ENCODE measurements at places on chromosomes 1 and 21.
A peak's percentile ranks its signal among the peaks of the same experiment; 100 is the strongest.

GRCh38 chr1:3553940-3554223 lies 57.4 kb downstream of the MEGF6 start:
- DNase-seq, result no peak

DNA sequence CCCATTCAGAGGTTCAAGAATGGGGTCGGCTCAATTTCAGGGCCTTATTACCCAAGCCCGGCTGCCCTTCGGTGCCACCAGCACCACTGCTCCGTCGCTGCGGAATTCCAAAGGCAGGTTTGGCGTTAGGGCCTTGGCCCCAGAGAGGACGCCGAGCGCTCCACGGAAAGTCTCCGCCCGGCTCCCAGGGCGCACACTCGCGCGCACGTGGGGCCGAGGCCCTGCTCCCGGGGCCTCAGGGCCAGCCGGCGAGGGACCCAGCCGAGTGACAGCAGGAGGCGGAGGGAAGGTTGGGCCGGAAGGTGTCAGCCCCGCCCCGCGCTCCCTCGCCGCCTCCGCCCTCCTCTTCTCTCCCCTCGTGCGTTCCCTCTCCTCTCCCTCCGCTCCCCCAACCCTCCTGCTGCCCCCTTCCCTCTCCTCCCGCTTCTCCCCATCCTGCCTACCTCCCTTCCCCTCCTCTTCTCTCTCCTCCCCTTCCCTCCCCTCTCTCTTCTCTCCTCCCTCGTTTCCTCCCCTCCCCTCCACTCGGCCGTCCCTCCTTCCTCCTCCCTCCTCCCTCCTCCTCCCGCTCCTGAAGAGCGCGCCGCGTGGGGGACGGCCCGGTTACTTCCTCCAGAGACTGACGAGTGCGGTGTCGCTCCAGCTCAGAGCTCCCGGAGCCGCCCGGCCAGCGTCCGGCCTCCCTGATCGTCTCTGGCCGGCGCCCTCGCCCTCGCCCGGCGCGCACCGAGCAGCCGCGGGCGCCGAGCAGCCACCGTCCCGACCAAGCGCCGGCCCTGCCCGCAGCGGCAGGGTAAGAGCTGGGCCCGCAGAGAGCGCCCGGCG lies at the start of gene ETS2:
Gene ETS2 (plus strand): TSS at position 602 of the 825 bp plus-strand sequence. CDS start 4,106 bp downstream, outside the sequence.
- DNase-seq, result peak; percentile 83

DNA sequence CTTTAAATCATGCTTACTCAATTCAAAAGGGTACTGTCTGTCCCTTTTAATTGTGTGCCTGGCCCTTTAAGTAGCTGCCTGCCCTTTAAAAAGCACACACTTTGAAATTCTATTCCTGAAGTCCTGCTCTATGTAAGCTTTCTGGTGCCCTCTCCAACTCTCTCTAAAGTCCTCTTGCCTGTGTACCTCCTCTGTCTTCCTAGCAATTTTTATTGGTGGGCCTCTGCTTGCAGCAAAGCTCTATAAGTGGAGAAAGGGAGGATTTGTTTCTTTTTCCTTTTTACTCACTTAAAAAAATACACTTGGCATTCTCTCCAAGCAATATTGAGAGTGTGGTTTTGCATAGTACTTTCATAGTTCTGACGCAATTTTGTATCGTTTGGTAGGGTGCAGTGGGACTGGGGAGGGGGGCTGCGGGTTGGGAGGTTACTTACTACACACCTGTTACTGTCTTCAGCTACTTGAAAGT lies 135.4 kb downstream of the LMO4 start:
- DNase-seq, result no peak

DNA sequence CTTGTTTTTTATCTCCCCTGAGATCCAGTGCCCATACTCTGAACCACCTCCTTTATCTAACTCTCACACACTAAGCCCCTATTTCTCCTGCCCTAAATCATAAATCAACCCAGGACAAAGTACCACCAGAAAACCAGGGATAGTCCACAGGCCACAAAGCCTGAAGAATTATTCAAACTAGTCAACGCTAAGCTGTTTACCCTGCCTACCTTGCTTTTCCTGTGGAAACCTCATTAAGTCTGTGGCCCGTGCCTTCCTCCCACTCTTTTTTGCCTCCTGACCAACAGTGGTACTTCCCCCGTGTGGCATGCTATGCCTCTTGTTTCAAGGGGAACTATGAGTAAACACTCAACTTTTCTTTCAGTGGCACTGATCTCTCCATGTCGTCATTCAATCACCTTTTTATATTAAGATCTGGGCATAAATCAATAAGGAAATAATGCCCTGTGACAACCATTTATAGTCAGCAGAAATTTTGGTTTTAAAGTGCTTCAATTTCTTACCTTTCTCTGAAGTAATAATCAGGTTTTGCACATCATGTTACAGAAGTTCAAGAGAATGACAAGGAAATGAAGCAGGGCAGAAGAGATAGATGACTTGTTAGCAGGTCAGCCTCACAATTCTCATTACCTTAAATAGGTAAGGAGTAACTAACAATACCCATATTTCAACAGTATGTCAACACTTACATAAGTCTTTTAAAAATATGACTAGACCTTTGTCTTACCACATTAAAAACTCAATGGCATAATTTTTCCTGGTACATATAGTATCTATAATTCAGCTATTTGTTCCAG lies 32.1 kb downstream of the EYA3 start:
- no peak for DNase-seq

DNA sequence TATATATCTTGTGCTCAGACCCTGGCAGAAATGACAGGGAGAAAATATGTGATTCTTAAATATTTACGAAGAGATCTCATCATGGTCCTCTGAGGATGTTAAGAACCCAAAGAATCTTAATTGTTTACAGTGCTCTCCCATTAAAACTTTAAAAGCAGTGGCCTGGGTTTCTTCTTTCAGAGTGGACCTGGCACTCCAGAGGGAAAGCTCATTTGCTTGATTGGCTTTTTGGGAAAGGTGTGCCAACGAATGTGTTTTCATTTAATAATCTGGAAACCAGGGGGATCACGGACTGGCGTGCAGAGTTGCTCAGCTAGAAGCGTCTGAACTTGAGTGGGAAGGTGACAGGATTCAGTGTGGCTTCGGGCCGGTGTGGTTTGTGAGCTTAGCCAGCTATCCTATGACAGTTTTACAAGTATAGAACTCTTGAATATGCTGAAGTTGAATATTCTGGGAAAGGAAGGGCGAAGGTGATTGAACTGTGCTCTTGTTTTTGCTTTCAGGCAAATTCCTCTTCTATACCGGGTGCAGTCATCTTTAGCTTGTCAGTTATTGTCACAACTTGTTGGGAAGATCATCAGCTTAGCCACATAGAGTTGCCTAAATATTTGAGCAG lies 154.8 kb downstream of the C1orf21 start:
- DNase-seq, result no peak

GRCh38 chr1:41872074-41872473 lies 46.6 kb downstream of the HIVEP3 start:
- DNase-seq, result no peak

All from SK-N-DZ (cell line).